ENCODE measurements at places on chromosomes 1 and 21. TPM values are rescaled to one million over a fixed set of nuclear protein-coding genes. Genes with fewer than 3 reads are reported as not detected.

The FRRS1 gene
- 0.62 TPM for total RNA-seq

The MYOG gene
- not detected for total RNA-seq

The PLEKHA6 gene
- 0.21 TPM for total RNA-seq

The TNFSF4 gene
- 3.1 TPM for total RNA-seq

The BTBD8 gene
- 0.91 TPM for total RNA-seq

The LCE2B gene
- not detected for total RNA-seq

The DISP3 gene
- 0.41 TPM for total RNA-seq

The RBP7 gene
- total RNA-seq = not detected

The ANGPTL1 gene
- total RNA-seq = not detected

The REN gene
- total RNA-seq = not detected

The SAMD13 gene
- total RNA-seq = 0.34 TPM

The ASAP3 gene
- not detected for total RNA-seq

The MIXL1 gene
- not detected for total RNA-seq

The SHC1 gene
- 61.4 TPM for total RNA-seq

The KCNJ9 gene
- total RNA-seq = not detected

The GJA9 gene
- not detected for total RNA-seq

The BRINP3 gene
- total RNA-seq = not detected

The THEMIS2 gene
- 28.7 TPM for total RNA-seq

The NDUFS5 gene
- 150 TPM for total RNA-seq

The NUDT17 gene
- total RNA-seq = 3.0 TPM

The PLA2G4A gene
- 0.21 TPM for total RNA-seq

The TSACC gene
- not detected for total RNA-seq

The PDZK1 gene
- not detected for total RNA-seq

The ANKRD45 gene
- total RNA-seq = not detected

The CFHR5 gene
- total RNA-seq = not detected

The PTPN14 gene
- 23.1 TPM for total RNA-seq
